MV-4-11 (cell line): ENCODE measurements at places on chromosomes 7 and 10.

DNA sequence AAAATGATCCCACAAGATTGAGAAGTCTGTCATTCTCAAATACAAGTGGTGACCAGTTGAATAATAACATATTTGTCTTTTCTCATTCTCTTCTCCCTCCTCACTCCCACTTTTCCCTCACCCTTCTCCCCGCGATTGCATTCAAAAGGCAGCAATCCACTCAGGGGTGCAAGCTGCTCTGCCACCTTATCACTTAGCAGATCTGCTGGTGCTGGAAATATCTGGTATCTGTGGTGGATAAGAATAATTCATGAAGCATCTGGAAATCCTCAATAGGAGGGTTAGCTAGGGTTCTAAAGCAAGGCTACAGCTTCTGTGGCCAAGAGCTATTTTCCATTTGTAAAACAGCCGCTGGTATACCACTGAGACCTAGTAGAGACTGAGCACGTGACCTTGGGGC is 43.8 kb downstream of the GCC1 start:
- no peak for DNase-seq

DNA sequence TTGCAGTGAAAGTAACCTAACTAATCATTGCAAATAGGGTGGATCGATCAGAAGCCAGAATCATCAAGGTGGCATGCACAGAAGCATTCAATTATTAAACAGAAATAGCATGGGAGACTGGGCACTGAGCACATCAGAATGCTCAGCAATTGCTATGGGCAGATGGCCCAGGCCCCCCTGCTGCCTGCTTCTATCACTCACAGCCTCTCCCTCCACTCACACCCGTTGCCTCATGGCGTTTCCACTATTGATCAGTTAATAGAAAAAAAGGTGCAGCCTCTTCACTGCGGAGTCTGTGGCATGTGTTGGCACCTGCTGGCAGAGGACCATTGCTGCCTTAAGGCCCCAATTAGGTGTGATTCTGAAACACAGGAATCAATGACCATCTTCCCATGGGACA is 11.2 kb upstream of the HTR5A start:
- DNase-seq: no peak

DNA sequence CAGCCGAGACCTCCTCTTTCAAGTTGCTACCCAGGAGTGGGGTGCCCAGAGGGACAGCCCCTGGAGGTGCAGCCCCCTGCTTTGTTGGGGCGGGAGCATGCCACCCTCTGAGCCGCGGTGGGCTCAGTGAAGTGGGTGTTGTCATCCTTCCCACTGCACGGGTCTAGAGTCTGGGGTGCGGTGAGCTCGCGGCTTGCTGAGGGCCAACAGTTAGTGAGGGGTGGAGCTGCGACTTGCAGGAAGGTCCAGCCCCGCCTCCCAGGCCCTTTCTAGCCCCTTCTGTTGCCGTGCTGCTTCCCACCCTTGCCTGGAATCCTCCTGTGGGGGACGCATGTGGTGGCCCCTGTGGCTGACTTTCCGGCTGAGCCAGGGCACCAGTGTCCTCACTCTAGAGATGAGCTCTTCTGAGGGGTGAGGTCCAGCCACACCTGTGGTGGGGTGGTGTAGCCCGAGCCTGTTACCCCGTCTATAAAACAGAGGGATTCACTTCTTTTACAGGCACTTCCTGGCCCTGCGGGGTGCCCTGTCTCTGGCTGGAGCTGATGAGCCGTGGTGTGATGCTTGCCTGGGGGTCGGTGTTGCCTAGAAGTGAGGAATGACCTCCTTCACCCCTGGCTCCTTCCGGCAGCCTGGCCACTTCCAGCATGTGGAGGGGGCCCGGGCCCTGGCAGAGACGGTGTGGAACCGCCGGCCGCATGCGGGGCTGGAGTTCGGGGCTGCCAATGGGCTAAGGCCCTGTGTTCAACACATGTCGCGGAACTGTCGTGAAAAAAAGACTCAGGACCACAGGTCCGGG is 127.9 kb downstream of the FAM53B start:
- no peak for DNase-seq

DNA sequence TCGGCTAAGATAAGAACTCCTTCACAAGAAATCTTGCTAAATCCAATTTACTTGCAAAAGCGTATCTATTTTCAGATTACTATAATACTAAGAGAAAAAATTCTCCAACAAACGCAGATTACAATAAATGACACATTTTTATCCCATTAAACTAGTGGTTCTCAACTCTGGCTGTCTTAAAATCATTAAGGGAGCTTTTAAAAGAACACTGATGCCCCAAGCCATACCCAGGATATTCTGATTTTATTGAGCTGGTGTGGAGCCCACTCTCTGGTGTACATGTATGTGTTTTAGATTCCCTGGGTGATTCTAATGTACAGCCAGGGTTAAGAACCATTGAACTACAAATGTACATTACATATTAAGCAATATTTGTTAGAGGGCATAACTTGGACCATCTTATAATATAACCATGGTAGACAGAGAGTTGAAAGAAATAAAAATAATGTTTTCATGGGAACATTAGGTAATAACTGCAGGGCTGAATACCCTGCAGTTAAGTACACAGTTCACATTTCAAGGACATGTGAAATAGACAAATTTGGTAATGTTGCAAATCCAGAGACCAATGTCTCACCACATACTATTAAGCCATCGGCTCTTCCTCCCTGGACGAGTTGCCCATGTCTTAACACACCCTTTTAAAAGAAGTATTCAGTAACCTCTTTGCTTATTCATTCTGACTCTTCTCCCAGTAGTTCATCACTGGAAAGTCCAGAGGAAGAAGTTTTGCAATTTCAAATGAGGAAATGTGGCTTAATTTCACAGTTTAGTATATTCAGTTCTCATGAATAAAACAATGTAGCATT is 6.2 kb downstream of the GSAP start:
- peak; percentile 95 for DNase-seq

- no peak for DNase-seq
Observed at GRCh38 chr7:11533229-11533820, 298.7 kb downstream of the THSD7A start.

GRCh38 chr7:86328801-86329433 is 314.8 kb upstream of the GRM3 start:
- no peak for DNase-seq

DNA sequence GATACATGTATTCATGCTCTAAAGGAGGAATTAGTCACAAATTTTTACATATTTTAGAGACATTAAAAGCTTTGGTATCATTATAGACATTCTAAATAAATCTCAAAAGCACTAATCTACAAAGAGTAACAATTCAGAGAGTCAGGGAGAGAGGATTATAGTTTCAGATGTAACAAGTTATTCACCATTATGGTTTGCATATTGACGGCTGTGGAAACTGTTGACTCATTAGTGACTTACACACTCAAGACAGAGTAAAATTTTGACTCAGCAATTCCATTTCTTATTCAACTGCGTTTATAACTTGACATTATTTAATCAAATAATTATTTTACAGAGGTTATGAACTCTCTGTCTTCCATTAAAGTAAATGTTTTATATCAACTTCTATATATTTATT is 95.4 kb upstream of the SEMA3C start:
- DNase-seq: no peak

- DNase-seq: no peak
Observed at GRCh38 chr7:47119261-47119865, 462.5 kb downstream of the TNS3 start.

DNA sequence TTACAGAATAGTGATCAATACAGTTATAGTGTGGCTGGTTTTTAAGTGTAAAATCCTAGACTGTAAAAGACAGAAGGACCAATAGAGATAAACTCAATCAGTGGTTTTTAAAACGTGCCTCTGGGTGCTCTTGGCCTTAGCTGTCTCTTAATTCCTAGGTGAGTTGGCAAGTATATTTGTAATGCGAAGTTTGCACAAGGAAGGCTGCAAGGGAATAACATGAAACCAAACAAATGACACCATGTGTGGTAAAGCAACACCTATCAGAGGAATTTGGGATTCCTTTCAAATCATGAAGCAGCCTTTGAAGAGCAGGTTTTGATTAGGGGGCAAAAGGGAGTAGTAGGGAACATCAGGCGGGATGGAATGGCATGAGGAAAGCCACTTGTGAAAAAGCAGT is 284.6 kb downstream of the INHBA start:
- no peak for DNase-seq

DNA sequence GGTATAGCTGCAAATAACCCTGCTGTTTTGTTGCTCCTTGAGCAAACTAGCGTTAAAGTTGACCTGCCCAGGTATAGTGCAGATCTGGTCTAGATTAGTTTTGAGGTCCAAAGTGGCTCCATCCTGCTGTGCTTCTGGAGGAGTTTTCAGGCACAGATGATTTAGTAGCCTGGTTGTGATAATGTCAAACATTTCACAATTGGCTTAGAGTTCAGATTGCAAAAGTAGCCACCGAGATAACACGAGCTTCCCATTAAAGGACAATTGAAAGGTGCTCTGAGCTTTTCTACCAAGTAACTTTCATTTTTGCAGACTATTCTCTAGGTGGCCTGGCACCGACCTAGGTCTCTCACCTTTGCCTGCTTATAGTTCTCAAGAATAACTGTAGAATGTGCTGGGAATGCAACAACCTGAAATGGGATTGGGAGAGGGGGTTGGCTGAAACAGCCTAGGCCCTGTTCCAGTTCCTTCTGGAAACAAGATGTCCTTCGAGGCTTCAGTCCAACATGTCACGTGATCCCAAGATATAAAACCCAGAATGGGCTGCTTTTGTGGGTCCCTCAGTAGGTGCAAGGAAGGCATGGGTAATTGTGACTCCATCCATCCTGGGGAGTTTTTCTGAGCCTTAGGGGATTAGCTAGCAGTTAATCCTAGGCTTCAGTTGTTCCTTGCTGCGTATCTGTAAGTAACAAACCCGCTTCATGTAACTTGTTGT is 201.0 kb downstream of the CHRM2 start:
- no peak for DNase-seq

GRCh38 chr10:35910234-35910633 is 268.1 kb upstream of the FZD8 start:
- no peak for DNase-seq

DNA sequence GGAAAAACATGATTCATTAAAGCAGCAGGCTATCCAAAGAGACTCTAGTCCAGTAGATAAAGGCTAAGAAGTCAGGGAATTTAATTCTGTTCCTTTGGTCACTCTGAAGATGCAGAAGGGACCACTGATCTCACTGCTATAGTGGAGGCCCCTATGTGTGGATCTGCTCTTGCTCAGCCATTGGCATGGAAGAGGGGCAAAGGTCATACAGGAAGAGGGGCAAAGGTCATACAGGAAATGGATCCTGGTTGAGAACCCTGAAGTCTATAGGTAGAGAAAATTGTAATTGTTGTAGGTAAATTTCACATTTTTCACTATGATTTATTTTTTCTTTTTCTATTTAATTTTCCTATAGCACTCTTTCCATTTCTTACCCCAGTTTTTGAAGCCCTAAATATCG is 21.6 kb downstream of the OR2AE1 start:
- DNase-seq: no peak

DNA sequence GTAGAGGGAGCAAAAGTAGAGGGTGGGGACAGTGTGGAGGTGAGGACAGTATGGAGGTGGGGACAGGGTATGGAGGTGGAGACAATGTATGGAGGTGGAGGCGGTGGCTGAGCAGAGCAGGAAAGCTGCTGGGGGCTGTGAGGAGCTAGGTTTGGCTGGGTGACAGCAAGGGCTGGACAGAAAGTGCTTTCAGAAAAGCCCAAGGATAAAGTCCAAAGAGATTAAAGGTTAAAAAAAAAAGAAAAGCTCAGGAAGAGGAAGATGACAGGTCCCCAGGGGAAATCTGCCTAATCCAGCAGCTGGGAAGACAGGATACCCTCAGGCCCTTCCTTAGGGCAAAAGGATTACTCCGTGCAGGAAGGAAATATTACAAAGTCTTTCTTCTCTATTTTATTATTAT is 32.1 kb upstream of the PFKFB3 start:
- no peak for DNase-seq

DNA sequence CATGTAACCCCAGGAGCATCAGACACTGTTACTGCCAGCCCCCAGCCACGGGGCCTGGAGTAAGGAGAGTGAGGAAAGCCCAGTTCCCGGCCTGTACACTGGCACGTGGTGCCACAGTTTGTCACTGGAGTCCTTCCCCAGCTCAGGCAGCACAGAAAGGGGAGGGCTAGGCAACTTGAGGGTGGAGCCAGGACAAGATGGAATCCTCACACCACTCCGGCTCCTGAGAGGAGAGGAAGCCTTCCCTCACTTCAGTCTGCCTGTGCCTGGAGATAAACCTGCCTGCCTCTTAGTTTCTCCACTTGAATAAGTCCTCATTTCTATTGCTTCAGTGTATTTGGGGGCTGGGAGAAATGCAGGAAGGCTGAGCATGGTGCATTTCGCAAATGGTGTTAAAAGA is 176.0 kb downstream of the KIAA1217 start:
- DNase-seq: no peak

GRCh38 chr7:5422396-5423305 is 983 bp downstream of the TNRC18 start:
- DNase-seq: no peak

- no peak for DNase-seq
Observed at GRCh38 chr7:14606101-14606500, 296.4 kb downstream of the DGKB start.

- no peak for DNase-seq
Observed at GRCh38 chr10:123574109-123574698, 92.0 kb upstream of the GPR26 start.

DNA sequence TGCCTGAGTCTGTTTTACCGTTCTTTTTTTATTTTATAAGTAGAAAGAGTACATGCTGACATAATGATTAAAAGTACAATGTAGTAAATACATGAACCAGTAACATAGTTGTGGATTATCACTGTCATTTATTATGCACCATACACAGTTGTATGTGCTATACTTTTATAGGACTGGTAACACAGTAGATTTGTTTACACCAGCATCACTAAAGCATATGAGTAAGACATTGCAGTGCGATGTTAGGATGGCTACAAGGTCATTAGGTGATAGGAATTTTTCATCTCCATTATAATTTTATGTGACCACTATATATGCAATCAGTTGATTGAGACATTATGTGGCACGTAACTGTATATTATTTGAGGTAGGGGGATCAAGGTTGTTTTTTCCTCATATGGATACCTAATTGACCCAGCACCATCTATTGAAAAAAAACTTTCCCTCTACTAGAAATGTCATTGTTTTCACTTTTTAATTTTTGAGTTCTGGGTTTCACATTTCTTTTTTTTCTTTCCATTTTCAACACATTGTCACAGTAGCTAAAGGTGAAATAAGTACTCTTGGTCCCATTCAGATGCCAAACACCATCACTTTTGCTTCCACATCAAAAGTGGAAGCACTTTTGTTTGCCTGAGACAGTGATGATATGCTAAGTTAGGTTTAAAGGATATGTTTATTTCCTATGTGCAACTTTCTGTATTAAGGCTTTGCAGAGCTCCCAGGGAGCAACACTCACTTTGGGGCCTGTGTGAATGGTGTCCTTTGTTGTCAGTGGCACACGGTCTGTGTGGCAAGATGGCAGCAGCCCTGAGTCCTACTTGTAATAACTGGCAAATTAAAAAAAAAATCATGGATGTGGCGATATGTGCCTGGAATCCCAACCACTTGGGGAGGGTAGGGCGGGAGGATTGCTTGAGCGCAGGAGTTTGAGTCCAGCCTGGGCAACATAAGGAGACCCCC is 17.1 kb downstream of the UBE2D1 start:
- no peak for DNase-seq

DNA sequence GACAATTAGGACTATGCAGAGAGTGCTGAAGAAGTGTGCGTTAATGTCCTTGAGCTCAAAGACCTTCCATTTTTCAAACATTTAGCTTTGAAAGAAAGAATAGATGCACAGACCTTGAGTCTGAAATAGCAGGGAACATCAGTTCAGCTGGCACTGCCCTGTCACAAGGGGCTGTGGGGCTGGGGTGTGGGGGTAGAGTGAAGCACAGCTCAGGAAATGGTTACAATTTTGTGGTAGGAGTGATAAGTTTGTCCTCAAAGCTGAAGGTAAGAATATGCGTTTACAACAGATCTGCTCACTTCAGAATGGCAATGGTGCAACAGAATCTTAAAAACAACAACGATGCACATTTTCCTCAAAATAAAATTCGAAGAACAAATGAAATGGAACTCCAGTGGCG is 33.6 kb downstream of the SMKR1 start:
- DNase-seq: no peak
